CD4-positive, alpha-beta memory T cell (primary cell): ENCODE measurements at places on chromosomes 13 and 19. TPM values are rescaled to one million over a fixed set of nuclear protein-coding genes. Genes with fewer than 3 reads are reported as not detected.

IGFL2 gene
- total RNA-seq: not detected

WTIP gene
- total RNA-seq: 0.23 TPM

CD70 gene
- 3.0 TPM for total RNA-seq

LGALS7B gene
- not detected for total RNA-seq

MBD3L3 gene
- not detected for total RNA-seq

KLC3 gene
- total RNA-seq: not detected

KIR2DL1 gene
- not detected for total RNA-seq
